ENCODE measurements at places on chromosomes 5 and 9.
A peak's percentile ranks its signal among the peaks of the same experiment; 100 is the strongest.

- peak; percentile 41 for DNase-seq
These were observed 290.5 kb downstream of the SLF1 start for GRCh38 chr5:94908889-94909480.

DNA sequence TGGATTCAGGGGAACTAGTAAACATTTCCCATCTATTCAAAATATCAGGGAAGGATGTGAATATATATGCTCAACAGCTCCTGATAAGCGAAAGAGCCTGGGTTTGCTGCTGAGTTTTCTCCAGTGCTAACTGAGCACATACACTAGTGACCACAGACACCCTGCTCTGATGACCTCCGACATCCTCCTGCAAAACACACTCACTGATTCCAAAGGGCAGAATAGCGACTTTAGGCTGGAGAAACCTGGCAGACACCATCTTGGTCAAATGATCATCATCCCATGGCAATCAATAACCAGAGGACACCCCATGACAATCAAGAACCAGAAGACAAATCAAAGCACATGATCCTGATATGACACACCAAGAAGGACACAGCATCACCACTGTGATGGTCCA is 9.2 kb upstream of the GADD45G start:
- no peak for DNase-seq

DNA sequence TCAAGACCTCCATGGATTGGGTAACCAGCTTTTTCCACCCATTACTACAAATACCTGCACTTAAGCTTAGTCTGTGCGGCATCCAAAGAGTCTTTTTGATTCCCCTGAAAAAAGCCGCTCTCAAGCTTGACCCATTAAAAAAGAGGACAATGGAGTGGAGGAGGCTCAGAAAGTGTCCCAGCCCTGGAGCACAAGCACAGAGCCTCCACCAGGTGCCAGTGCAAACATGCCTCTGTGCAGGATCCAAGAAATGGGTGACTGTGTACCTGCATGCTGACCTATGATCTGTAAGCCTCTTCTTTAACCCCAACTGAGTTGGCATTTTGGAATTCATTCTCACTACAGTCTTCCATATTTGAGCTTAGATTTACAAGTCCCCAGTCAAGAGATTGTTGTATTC is 168.3 kb upstream of the TLE4 start:
- no peak for DNase-seq

- no peak for DNase-seq
These were observed 33.2 kb upstream of the PCDHB1 start for GRCh38 chr5:141017943-141018342.

GRCh38 chr9:31776471-31776870 is 608.0 kb upstream of the ACO1 start:
- no peak for DNase-seq

- no peak for DNase-seq
These were observed 7.6 kb downstream of the TMEM174 start for GRCh38 chr5:73180566-73180965.

DNA sequence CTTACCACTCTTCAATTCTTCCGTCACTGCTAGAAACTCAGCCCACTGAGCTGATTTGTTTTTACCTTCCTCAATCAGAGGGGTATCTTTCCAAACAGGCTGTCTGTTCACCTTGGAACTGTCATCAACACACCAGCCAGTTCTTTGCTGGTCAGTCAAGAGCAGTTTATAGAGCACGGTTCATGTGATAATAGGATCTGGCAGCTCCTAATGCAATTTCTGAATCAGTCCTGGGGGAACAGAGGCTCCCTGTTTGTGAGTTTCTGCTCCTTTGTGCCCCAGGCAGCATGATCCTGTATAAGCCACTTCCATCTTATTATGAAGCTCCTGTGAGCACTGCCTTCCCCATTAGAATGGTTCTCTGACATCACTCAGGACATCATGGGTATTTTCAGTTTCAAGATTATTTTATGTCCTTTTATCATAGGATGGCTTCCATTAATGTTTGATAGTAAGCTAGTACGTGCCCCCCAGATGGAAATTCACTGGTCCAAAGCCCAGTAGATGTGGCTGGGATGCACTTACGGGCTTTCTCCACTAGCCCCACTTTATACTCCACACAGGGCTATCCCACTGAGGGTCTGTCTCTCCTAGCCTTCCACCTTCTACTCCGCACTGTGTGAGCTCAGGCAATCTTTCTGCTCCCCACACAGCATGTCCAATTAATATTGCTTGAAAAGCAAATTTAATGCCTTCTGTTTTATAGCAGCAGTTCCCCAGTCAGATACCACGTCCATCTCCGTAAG is 85.5 kb upstream of the SPIN1 start:
- DNase-seq: no peak

DNA sequence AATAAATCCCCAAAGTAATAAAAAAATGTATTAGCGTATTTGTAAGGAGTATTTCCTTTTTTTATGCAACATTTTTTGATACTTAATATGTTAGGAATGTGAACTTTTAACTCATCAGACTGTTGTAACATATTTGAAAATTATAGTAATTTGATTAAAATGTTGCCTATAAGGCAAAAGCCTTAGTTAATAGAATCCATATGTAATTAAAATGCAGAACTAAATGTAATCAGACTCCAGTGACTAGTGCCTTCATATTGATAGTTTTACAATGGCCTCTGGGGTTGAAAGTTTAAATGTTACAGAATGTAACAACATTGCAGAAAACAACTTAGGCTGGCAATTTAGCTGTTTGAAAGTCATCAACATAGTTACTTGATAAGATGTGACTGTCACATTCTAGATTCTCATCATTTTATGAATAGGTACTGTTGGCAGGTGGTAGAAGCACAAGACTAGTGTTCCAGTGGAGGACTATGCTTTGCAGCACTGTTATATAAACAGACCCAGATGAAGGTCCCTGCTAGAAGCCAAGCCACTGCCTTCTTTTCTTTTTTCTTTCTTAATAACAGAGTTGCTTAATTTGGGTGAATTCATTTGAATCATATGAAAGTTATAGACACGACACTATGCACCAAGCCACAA is 382.9 kb downstream of the CCDC171 start:
- peak; percentile 14 for DNase-seq

- no peak for DNase-seq
These were observed 297.4 kb downstream of the CETN3 start for GRCh38 chr5:90112033-90112692.

Data from GM03348 (cell line).